ENCODE measurements at places on chromosomes 7 and 10.

GRCh38 chr7:16348251-16348650, 73.1 kb downstream of the CRPPA start:
- DNase-seq, result no peak

DNA sequence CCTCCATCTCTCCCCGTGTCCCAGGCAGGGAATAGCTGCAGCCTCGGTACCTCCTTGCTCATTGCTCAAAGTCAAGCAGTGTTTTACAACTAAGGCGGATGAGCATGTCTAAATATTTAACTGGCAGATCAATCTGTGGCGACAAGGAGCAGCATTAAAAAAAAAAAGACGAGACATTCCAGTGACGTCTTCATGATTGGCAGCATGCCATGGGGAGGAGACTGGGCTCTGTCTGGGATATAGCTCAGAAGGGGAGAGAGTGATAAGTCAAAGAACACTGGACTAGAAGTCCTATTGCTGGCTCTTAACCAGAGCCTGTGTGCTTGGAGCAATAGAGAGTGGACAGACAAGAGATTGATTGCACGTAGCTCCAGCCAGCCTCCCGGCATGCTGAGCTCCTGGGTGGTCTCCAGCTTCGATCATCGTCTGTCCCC, 287.5 kb upstream of the PODXL start:
- DNase-seq, result no peak

- no peak for DNase-seq
Observed at GRCh38 chr10:132345345-132345744, 13.4 kb downstream of the LRRC27 start.

DNA sequence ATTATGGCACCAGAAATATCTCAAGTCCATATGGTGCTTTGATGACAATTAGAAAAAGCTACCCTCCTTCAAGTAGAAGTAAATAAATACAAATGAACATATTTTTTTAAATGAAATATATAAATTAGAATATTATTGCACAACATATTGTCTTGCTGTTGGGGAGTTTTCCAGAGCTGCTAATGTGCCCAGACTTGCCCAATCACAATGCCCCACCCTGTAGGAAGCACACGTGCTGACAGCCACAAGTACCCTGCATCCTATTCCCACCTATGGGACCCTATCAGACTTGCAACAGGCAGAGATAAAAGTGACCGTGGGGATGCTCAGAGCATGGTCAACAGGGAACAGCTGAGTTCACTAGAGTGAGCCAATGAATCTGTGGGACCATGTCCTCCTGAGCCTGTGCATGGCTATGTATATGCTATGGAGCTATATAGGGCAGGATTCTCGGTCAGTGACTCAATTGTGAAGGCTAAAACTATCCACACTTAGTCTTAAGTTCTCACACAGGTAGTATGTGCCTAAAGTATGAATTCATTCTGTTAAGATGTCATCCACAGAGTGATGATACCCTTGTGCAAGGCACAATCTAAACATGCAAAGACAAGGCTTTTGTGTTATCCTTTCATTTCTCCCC, 336.0 kb downstream of the HGF start:
- DNase-seq, result no peak

DNA sequence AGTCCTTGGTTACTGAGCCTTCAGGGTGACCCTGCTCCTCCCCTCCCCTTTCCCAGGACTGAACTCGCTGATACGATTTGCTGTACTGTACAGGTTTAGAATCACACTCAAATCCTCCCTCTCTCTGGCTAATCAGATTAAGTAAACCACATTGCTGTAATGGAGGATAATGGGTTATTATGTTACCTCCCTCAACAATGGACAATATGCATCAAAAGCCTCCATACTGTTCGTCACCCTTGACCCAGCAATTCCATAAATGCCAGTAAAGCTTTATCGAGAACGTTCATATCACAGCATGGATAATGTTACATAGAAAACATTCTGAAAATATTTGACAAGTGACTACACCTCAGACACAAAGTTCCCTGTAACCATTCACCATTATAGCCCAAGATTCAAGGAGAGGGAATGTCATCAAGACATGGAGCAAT, 61.7 kb downstream of the FAM107B start:
- DNase-seq, result no peak

DNA sequence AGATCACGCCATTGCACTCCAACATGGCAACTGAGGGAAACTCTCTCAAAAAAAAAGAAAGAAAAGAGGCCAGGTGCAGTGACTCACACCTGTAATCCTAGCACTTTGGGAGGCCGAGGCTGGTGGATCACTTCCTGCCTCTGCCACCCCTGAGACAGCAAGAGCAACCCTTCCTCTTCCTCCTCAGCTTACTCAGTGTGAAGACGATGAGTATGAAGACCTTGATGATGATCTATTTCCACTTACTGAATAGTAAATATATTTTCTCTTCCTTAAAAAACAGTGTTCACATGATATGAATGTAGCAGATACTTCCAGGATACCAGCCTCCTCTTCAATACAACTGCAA, 2.1 kb upstream of the ZKSCAN1 start:
- DNase-seq, result peak; percentile 42

DNA sequence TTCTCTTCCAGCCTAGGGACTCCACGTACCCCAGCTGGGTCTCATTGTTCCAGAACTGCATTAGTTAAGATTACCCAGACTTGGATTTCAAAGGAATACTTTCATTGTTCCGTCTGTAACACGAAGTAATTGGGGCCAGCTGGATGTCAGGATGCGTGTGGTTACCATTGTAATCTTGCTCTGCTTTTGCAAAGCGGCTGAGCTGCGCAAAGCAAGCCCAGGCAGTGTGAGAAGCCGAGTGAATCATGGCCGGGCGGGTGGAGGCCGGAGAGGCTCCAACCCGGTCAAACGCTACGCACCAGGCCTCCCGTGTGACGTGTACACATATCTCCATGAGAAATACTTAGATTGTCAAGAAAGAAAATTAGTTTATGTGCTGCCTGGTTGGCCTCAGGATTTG, 21.0 kb downstream of the LRRC17 start:
- DNase-seq, result no peak

DNA sequence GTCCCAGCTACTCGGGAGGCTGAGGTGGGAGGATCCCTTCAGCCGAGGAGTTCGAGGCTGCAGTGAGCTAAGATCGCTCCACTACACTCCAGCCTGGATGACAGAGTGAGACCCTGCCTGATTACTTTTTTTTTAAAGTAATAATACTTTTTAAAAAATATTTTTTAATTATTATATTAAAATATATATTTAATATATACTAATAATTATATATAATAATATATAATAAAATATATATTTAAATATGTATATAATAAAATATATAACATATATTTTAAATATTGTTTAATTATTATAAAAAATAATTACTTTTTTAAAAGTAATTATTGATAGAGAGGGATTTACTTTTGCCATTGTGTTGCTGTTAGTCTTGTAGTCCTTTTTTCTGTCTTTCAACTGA, 169.2 kb downstream of the GALNT17 start:
- no peak for DNase-seq

- DNase-seq, result no peak
Observed at GRCh38 chr7:74266191-74266963, 12.2 kb upstream of the RFC2 start.

DNA sequence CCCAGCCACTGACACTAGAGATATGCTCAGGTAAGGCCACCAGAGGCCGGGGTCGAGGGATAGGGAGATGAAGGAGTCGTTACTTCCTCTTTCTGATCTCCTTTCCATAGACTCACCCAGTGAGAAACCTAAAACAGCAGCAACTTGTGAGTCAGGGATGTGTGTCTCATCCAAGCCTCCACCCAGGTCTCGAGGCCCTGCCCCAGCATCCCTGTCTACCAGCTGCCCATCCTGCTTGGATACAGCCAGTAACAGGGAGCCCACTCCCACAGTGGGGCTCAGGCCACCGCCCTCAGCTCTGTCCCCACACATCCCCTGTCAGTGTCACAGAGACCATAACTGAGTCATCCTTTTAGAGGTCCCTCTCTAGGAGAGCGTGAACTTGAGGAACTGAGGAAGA, 49.6 kb upstream of the CHST15 start:
- no peak for DNase-seq

- DNase-seq, result no peak
Observed at GRCh38 chr10:117355072-117355471, 20.2 kb downstream of the PDZD8 start.

DNA sequence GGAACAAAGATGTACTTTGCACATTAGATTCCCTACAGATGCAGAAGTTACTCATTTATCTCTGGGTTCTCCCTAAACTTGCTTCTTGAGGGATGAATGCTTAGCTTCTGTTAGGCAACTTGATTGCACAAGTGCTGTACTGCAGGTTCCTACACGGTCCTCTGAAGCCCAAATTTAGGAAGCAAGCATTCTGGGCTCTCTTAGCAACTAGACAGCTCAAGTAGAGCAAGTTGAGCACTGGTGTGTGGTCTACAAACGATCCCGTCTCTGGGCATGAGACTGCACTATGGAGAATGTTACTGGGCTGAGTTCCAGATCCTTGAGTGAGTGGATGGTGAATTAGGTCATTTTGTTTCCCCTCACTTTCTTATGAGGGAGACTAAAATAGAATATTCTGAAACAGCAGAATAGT, 14.3 kb downstream of the SEMA3D start:
- DNase-seq, result no peak

- DNase-seq, result peak; percentile 66
Observed at GRCh38 chr10:3067118-3067858, at the start of gene PFKP. TSS of gene PFKP (plus strand) at chr10:3067548. CDS start at chr10:3067596, 48 bp downstream.

DNA sequence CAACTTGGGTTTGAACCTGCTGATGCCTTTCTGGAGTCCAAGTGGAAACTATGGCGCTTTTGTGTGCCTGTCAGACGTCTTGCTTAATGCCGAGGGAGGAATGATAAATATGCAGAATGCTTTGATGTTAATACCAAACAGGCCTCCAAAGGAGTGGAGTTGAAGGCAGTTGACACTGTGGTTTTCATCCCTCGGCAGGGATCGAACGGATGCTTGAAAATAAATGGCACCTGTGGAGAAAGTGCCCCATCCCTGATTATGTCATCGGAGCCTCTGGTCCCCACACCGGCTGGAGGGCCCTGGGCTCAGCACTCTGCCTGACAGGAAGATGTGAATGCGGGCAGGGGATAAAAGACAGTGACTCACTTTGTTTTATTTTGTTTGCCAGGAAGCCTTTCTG, 148.7 kb upstream of the GPR26 start:
- no peak for DNase-seq

- no peak for DNase-seq
Observed at GRCh38 chr7:102424787-102425218, 8.6 kb upstream of the ORAI2 start.

DNA sequence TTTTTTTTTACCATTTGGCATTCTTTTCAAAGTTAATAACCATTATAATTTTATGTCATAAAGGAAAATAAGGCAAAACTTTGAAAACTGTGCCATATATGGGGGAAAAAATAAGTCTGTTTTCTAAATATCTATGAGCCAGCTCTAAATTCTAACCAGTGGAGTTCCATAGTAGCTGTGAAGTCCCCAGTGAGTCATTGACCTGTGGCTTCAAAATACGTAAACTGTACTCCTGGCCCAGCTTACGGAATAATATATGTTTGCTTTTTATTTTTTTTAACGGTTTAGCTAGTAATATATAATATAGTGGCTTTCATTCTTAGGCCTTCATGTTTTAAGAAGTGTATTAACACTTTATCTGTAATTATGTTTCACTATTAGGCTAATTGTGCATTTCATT, 20.5 kb downstream of the ZRANB1 start:
- no peak for DNase-seq

DNA sequence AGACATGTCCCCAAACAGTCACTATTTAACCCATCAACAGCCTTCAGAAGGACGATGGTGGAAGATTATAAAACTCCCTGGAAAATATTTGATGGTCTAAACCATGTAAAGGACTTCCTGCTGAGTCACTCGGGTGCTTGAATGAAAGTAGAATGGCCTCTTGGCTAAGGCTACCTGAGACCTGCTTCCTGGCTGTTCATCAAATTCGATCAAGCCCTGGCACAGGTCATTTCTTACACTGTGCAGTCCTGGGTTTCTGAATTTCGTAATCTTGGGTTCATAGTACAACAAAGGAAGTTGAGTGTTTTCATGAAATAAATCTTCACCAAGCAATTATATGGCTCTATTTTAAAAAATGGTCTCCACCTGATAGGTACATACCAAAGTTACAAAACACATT, 260.3 kb upstream of the RNF32 start:
- no peak for DNase-seq

GRCh38 chr10:116055917-116056252, 217.1 kb downstream of the GFRA1 start:
- no peak for DNase-seq

- no peak for DNase-seq
Observed at GRCh38 chr10:12841826-12842225, 159.7 kb downstream of the CCDC3 start.

- no peak for DNase-seq
Observed at GRCh38 chr10:10110844-10111490, 906.7 kb upstream of the CELF2 start.

- DNase-seq, result no peak
Observed at GRCh38 chr10:117616179-117616578, 73.6 kb downstream of the EMX2 start.

GRCh38 chr10:17801507-17801906, 7.6 kb upstream of the MRC1 start:
- DNase-seq, result no peak

- no peak for DNase-seq
Observed at GRCh38 chr7:18754766-18755165, 259.2 kb downstream of the HDAC9 start.

- DNase-seq, result peak; percentile 24
Observed at GRCh38 chr7:75866489-75867389, 12.1 kb upstream of the RHBDD2 start.

DNA sequence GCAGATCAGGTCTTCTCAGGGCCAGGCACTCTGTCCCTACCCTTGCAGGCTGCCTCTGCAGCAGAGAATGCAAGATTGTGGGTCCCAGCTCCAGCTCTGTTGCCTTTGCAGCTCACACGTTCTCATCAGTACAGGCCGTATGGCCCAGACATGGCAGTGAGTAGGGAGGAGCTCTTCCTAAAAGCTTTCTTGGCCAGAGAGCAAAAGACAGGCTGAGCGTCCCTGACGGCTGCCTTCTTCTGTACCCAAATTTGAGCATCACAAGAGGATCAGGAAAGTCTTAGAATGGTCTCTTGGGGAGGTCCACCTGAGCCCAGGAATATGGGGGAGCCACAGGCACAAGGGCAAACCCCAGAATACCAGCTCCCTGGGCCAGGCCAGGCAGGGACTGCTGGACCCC, 266.3 kb upstream of the ZMIZ1 start:
- no peak for DNase-seq

DNA sequence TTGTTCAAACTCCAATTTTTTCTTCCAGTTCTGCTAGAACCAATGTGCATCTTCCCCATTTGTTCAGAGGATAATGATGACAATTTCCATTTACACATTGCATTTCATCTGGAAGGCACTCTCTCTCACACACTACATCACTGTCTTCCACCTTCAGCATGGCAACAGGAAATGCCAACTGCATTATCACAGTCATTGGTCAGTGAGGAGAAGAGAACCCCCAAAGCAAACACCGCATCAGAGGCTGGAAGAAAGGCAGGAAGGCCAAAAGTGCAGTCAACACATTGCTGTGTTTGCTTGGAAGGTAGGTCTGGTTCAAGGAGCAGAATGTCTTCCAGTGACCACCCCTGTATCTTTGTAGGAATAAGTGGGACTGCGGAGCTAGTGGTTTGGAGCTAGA, 192.2 kb upstream of the RHOBTB1 start:
- DNase-seq, result no peak

Measured in stimulated activated CD4-positive, alpha-beta T cell treated with anti-CD3 and anti-CD28 coated beads, Interleukin-15, amount 100 ng/mL, for 48 hours (primary cell).